ENCODE measurements at places on chromosomes 4 and X. TPM values are rescaled to one million over a fixed set of nuclear protein-coding genes. Genes with fewer than 3 reads are reported as not detected.

MBTPS2 gene
- 35.2 TPM for polyA plus RNA-seq

RNF150 gene
- polyA plus RNA-seq = 26.0 TPM

STBD1 gene
- 1.6 TPM for polyA plus RNA-seq

- no peak for DNase-seq
Observed at GRCh38 chr4:159075531-159075932, 27.3 kb upstream of the RAPGEF2 start.

DNA sequence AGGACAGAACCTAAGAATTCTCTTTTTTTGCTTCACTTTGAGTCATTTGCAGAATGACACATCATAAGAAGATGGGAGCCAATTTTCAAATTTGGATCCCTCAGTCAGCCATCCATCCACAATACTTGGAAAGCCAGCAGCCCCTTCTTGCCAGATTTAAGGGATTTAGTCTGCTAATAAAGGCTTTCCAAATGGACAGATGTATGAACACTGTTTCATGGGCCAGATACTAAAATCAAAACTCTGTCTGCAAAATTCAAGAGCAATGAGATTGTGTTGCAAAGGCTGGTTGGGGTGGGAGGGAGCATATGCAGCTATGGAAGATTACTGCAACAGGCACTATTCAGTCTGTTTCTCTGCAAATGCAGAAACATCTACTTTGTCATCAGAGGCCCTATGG lies 37.7 kb upstream of the KCNIP4 start:
- DNase-seq = no peak

DNA sequence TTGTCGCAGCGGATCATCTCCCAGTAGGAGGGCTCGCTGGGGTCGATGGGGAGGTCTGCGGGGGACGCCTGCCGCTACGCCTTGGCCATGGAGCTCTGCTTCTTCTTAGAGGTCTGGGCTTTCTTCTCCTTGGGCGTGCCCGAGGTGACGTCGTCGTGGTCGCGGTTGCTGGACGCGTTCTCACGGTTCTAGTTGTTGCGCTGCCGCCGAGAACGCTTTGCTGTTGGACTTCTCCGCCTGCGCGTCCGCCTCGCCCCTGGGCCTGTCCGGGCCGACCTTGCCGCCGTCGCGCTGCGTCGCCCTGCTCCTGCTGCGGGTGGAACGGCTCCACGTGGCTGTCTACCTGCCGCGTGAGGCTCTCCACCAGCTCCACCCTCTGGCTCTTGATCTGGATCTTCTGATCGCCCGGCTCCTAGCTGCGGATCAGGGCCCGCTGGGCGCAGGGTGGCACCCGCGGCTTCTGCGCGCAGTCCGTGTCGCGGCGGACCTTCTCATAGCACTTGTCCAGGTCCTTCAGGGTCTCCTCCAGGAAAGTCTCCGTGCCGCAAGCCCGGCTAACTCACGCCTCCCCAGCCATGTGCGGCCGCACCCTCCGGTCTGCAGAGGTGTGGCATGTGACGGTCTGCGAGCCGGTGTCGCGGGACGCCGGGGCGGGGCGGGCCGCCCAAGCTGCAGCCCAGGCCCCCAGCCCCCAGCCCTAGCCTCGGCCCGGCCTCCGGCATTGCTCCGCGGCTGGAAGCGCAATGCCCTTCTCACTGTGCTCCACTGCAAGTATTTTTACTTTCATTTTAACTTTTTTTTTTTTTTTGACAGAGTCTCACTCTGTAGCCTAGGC lies 40.5 kb upstream of the OGT start:
- peak; percentile 10 for DNase-seq

Measured in right renal pelvis (tissue), 4 donors.